ENCODE measurements at places on chromosomes 6 and 20.

GRCh38 chr6:156648616-156649015 lies 128.6 kb upstream of the ARID1B start:
- DNase-seq, result no peak

GRCh38 chr6:7758456-7758855 lies 32.6 kb downstream of the BMP6 start:
- peak; percentile 64 for DNase-seq

- DNase-seq, result no peak
These were observed 136.4 kb upstream of the SALL4 start for GRCh38 chr20:51938559-51939258.

GRCh38 chr20:34515484-34516246 lies 557 bp upstream of the DYNLRB1 start:
- no peak for DNase-seq

- DNase-seq, result no peak
These were observed 811 bp upstream of the RSPO4 start for GRCh38 chr20:1002682-1003561.

DNA sequence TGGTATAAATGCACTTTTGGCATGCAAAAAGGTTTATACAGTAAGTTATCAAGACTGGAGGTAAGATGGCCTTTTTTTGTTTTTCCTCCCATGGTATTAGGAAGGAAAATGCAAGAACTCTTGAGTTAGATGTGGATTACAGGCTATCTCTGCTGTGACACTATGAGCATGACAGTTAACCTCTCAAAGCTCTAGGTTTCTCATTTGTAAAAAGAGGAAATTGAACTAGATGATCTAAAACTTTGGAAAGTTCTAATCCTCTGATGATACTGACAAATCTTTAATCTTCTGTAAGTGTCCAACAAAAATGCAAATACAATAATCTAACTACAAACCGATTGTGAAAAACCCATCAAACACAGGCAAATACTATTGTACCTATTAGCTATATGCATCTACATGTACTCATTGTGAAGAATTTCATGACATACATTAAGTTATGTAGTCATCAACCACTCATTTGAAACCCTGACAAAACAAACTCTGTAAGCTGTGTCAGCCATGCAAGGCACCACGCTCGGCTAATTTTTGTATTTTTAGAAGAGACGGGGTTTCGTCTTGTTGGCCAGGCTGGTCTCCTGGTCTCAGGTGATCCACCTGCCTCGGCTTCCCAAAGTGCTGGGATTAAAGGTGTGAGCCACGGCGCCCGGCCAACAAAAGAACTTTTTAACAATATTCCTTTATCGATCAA lies 4.2 kb downstream of the CDK19 start:
- no peak for DNase-seq

DNA sequence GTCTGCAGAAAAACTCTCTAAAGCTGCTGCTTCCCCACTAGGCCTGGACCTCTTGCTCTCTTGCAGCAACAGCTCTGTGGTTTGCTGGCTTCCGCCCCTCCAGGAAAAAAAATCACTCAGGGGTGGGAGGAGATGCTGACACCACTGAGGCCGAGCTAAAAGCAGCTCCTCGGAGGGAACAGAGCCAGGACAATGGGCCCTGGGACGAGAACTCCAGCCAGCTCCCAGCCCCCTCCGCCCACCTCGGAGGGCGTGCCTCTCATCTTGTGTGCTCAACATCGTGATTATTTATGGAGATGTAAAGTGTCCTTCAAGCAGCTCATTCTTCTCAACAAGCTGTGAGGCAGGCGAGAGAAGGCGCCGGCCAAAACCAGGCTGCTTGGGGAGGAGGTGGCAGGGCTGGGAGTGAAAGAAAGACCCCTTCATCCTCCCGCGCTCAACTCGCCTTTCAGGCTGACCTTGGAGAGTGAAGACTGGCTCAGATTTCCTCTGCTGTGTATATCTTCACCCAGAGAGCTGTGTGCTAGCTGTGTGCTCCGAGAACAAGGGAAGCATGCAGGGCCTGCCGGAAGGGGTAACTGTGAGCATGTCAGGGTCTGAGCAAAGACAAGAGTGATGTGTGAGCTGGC lies 53.5 kb upstream of the LRFN2 start:
- DNase-seq, result no peak

GRCh38 chr6:11231564-11232192 lies 790 bp downstream of the NEDD9 start:
- peak; percentile 59 for DNase-seq

GRCh38 chr20:63740070-63740626 lies 572 bp downstream of the SLC2A4RG start:
- no peak for DNase-seq

DNA sequence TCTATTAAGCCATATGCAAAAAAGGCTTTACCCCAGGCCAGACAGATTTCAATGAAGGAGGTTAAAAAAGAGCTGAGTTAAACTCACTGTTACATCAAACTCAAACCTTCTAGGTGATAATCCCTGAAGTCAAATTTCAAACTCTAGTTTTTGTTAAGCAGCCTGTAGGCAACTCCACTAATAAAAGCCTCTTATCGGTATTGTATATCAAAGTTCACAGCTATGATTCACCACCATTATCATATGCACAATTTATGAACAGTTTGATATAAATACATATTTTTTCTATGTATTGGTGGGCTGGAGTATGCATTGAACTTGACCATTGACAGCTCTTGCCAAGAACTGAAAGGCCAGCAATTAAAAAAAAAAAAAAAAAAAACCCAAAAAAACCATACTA lies 308.2 kb downstream of the BTBD3 start:
- no peak for DNase-seq

DNA sequence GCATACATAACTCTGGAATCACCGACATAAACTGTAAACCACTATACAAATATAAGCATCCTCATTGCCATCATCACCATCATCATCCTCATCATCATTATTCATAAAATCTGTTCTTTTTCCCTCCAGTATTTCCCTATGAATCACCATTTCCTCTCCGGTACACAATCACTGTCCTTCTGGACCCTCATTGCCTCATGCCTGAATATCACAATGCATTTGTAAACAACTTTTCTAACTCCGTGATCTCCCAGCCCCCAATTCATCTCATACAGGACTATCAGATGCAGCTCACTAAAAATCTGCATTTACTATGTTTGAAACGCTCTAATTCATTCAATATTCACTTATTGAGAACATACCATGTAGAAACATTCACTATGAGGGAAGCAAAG lies 339.7 kb downstream of the TBC1D32 start:
- DNase-seq, result no peak

- DNase-seq, result no peak
These were observed 253.4 kb downstream of the PREX1 start for GRCh38 chr20:48574383-48574782.

- no peak for DNase-seq
These were observed 431.8 kb downstream of the PREX1 start for GRCh38 chr20:48395816-48396546.

- no peak for DNase-seq
These were observed 99.3 kb downstream of the PRND start for GRCh38 chr20:4820806-4821518.

DNA sequence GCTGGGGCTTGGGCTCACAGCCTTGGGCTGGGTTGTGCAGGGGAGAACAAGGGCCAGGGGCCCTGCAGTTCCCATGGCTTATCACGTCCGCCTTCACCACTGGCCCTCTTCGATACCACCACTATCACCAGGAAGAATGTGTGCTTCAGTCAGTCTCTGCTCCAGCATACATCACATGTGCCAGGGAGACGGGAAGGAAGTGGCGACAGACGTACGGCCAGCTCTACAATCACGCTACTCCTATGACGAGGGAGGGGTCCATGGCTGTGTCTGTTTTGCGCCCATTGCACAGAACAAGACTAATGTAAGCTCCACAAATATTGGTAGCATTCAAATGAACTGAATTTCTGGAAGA lies 72.1 kb downstream of the TRAM2 start:
- DNase-seq, result no peak

DNA sequence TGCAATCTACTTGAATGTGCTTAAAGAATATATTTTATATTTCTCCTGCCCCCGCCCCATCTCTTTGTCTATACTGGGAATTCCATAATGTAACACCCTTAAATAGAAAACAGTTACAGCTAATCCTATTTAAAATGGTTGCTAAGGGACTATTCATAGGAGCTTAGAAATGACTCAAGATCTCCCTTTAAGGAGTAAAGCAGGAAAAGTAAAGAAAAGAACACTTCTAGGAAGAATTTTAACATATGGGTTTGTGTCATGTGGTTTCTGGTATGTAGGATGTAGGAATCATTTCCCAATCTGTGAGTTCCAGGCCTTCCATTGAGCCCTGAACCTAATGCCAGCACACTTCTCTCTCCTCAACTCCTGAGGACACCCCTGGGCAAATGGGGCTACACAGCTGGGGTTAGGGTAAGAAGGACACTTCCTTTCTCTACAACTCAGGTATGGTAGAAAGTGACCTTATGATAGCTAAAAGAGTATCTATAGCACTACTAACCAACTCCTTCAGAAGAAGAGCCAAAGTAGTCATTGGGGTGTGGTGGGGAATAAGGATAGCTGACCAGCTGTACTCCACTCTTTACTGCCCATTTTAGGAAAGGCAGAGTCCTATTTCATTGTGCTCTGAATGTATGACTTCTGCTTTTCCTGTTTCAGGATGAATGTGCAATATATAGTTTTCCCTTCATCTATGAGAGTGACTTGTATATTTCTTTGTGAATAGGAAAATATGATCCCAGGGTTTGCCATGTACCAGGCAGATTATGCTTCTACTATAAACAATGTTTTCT lies 27.3 kb downstream of the RIMS1 start:
- DNase-seq, result no peak

DNA sequence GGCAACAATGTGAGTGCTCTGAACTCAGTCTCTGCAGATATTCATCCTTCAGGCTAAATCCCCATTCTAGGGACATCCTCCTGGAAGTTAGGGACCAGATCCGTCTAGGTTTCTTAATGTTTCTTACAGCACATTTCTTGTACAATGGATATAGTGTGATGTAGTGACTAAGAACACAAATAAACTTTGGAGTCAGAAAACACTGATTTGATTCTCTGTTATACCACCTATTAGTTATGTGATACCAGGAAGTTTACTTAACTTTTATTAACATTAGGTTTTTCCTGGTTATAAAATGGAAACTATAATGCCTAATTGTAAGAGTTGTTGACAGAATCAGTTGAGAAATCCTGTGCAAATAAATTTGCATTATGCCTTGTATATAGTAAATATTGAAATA lies 57.6 kb upstream of the KCNQ5 start:
- no peak for DNase-seq

DNA sequence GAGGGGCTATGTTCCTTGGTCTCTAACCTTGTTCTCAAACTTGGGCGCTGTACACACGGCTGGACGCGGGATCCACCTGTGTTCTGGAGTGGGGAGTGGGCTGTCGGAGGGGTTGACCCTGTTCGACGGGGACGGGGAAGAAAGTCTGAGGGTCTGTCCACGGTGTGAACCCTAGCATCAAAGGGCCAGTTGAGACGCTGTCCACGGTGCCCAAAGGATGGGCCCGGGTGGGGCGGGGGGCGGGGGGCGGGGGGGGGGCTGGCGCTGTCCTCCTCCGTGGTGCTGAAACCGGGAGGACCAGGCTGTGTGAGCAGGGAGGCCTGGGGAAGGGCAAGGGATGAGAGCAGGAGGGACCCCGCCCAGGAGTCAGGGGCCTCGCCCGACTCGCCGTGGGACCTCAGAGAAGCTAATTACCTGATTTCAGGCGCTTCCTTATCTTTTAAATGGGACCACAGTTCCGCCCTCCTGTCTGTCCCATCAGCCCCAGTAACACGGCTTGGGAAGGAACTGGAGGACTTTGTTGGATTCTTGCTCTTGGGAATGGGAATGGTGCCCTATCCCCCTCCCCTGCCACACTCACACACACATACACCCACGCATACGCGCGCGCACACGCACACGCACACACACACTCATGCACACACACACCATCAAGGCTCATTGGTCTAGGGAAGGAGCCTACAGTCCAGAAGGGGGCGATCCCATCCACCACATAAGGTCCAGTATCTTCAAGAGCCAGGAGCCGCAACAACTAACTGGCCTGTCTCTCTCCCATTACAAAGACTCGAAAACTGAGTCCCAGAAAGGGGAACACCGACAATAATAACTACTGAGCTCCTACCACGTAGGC lies 1.0 kb upstream of the VSTM2L start:
- DNase-seq, result peak; percentile 29

DNA sequence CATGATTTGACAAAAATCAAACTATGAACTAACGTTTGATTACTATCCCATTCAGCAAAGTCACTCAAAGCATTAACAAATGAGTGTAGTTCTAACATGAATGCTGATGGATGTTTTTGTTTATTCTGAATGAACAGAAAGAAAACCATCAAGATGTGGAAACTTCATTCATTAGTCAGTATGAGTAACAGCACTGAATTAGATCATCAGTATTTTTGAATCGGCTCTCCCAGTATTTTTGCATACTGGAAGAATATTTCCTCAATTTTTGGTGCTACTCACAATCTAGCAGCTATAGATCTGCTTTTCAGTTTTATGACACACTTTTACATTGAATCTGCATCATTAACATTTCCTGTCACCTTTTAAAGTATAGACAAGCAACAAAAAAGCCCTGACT lies 63.8 kb upstream of the CD83 start:
- DNase-seq, result no peak

DNA sequence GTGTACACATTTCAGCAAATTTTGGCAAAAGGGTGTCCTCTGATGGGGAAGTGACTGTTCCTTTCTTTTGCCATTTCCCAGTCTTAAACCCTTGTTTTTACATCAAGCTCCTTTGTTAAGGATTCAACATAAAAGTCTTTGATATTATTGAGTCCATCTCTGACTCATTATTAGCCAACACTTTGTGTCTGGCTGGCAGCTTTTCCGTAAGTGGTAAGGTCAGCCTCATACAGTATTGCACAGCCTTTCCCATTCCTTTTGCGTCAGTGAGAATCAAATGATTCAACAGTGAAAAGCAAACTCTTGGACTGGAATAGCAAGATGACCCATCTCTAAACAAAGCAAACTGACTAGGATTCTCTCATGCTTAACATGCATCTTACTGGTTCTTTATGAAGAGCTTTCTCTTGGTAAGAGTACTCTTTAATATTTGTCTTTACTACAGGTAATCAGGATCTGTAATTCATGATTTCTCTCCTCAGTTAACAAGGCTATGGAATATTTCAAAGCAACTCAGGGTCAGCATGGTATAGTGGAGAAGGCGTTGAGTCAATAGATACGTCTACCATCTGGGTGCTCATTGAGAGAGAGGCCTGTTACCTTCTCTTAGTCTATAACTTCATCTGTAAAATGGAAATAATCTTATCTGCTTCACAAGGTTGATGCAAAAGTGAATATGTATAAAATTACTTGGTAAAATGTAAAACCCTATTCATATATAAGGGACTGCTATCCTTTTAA lies 183.6 kb downstream of the PRL start:
- peak; percentile 26 for DNase-seq

DNA sequence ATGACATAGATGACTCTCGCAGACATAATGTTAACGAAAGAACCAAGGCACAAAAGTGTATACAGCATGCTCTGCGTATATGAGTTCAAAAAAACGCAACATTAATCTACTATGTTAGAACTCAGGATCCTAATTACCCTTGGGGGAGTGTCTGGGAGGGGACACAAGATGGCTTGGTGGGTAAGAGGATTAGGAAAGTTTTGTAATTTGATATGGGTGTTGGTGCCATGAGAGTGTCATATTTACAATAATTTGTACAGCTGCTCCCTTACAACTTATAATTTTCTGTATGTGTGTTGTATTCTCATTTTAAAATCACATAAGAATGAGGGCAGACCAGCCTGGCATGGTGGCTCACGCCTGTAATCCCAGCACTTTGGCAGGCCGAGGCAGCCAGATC lies 38.6 kb downstream of the TFEB start:
- DNase-seq, result no peak
